Cortex of kidney (tissue), 1 donor: ENCODE measurements at places on chromosomes 6 and 20.

- no peak for DNase-seq
These were observed 25.3 kb downstream of the MDN1 start for GRCh38 chr6:89794324-89794723.

DNA sequence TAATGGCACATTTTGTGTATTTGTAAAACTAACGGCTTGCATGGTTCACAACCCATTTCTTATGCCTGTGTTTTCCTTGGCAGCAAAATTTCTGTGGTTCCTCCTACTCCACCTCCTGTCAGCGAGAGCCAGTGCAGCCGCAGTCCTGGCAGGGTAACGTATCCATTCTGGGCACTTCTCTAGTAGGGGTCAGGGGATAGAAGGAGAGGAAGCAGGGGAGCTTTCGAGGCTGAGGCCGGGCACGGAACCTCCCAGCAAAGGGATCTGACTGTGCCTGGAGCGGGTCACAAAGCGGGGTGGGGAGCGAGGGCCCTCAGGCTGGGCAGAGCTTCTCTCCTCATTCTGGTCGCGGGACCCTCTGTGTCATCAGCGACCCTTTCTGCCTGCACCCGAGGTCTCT is 58.4 kb downstream of the SYTL3 start:
- no peak for DNase-seq

DNA sequence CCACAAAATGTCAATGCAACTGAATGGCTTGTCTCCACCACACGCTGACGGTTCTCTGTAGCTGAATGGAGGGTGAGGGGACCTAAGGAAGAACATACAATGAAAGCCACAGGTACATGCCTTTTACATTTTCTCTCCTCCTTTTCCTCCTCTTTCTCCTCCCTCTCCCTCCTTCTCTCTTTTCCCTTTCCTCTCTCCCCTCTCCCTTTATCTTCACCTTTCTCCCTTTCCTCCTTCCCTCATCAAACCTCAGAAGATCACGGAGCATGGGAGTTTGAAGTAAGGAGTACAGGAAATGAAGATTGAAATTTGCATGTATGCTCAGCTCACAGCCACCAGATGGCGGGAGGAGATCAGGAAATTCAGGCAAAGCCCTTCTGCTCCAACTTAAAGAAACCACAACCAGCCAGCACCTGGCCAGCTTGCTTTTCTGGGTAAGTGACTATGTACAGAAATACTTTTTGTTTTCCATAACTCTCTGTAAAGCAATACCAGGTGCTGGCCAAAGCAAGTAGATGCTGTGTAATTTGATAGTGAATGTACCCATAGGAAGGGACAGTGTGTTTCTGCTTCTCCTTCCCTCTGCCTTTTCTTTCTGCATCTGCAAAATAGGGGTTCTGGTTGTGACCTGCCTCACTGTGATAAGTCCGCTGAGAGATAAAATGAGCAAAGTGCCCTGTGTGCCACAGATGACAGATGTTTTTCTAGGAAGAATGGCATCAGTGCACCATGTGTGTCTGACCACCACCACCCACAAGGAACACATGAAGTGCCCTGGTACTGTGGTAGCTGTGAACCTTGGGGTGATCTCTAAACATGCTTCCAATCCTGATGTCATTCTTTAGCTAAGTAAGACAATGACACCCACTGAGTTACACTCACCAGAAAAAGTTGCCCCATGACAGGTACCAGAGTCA is 18.6 kb upstream of the FOXO3 start:
- no peak for DNase-seq

- no peak for DNase-seq
These were observed 157.7 kb downstream of the VEGFA start for GRCh38 chr6:43927532-43928210.

DNA sequence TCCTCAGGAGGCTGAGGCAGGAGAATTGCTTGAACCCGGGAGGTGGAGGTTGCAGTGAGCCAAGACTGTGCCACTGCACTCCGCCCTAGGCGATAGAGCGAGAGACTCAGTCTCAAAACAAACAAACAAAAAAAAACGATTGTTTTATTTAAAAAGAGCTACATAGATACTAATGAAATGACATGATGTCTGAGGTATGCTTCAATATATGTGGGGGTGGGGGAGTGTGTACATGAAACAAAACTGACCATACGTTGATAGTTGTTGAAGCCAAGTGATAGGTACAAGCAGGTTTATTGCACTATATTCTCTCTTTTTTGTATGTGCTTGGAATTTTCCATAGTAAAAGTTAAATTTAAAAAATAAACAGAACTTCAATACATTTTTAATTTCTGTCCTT is 240.1 kb downstream of the TFAP2A start:
- DNase-seq, result no peak

DNA sequence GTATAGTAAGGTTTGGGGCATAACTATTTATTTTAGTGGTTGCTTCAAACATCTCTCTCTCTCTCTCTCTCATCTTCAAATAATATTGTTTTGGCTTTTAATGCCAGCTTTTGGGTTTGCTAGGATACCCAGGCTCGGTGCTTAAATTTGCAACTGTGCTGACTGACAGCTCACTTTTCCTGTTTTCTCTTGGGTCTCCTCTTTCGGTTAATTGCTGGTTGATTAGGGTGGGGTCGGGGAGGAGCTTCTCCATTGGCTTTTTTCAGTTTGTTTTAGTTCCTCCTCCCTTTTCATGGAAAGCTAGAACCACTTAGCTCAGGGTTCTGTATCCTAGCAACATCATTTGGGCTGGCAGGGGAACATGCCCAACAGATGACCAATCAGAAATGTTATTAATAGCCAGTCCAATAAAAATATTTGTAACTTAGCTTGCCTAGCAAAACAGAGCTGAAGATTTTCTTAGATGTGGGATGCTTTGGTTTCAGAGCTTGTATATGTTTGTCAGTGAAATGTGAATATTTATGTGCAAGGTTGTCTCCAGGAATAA is 11.3 kb downstream of the TFAP2B start:
- DNase-seq, result no peak

DNA sequence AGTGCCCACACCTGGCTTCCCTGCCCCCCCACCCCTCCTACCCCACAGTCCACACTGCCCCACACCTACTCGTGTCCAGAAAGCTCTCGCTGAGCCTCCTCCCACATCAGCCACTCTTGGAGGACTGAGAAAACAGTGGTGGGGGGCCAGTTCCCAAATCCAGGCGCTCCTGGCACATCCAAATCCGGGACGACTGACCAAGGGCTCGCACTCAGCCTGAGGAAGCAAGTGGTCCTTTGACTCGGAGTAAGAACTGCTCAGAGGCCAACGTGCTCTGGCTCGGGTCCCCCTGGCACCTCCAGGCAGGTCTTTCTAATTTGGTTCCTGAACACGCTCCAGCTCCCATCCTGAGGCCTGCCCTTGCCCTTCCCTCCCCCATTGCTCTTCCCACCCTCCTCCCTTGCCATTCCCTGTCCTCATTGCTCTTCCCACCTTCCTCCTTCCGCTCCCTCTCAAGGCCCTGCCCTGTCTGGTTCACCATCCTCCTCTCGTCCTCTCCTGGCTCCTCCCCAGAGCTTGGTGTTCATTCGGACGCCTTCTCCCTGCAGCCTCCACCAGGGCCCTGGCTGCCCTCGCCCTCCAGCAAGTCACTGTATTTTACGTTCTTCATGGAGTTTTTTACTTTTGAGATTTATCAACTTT is 83.6 kb downstream of the THBS2 start:
- DNase-seq, result no peak

DNA sequence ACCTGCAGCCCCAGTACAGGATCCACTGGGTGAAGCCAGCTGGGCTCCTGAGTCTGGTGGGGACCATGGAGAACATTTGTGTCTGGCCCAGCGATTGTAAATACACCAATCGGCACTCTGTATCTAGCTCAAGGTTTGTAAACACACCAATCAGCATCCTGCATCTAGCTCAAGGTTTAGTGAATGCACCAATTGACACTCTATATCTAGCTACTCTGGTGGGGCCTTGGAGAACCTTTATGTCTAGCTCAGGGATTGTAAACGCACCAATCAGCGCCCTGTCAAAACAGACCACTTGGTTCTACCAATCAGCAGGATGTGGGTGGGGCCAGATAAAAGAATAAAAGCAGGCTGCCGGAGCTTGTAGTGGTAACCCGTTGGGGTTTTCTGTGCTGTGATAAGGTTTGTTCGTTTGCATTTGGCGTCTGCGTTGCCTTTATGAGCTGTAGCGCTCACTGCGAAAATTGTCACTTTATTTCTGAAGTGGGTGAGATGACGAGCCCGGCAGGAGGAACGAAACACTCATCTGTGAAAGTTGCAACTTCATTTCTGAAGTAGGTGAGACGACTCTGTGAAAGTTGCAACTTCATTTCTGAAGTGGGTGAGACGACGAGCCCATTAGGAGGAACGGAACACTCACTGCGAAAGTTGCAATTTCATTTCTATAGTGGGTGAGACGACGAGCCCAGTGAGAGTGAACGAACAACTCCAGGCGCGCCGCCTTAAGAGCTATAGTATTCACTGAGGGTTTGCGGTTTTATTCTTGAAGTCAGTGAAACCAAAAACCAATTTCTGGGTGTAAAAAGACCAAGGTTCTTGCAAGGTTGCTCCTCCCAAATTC is 31.1 kb downstream of the SERPINB6 start:
- DNase-seq, result no peak

DNA sequence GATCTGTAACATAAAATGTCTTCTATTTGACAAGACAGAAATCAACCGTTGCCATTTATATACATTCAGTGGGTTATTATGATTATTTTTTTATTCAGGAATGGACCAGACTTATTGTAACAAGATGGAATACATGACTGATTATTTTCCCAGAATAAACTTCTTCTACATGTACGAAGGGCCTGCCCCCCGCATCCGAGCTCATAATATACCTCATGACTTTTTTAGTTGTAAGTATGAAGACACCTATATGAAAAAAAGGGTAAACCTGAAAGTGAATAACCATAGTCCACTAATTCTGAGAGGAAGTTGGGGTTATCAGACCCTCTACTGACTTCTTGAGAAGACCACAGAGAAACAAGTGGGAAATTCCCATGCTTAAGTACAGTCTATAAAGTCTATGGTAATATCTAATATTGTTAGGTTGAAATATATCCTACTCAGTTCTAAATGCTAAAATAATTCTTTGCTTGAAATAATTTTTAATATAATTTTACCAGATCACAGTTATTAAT is 15.9 kb downstream of the OR2A4 start:
- DNase-seq, result no peak

DNA sequence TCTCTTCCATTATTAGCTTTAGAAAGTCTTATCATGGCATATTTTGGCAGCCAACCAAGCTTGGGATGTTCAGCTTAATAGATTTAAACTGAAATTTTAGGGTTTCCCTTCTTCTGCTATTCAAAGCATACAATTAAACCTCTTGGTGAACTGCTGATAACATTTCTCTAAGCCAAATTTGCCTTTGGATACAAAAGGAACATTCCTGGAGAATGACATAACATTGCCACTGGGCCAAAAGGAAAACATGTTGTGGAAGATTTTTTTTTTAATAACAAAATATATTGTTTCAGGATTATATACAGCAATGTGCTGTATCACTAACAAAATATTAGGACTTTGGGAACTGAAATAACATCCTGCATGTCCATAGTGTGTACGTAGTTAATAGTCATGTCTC is 215.1 kb upstream of the TBX18 start:
- no peak for DNase-seq

GRCh38 chr6:105519954-105520353 is 117.1 kb upstream of the PREP start:
- DNase-seq, result no peak

DNA sequence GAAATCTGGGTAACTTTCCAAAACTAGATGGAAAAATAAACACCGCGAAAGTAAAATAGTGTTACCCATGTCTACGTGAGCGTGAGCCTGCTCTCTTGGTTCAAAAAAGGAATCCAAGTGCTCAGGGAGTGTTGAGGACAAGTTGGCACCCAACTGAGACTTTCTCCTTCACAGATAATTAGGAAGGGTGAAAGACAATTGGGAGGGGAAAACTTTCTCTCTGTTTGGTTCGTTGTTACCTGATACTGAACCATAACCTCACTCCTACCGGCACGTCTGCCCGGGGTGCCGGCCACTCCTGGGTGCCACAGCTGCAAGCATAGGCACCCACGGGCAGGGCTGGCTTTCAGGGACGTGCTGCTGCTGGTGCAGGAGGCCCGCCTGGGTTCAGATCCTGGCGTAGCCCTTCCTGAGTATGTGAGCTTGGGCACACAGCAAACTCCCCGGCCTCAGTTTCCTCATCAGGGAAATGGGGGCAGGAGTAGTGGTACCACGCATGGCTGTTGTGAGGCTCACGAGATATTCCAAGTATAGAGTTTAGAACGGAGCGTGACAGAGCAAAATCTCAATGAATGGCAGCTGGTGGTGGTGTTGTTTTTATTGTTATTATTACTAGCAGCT is 38.2 kb upstream of the PMEPA1 start:
- no peak for DNase-seq

- DNase-seq, result no peak
These were observed 178.4 kb upstream of the SUPT3H start for GRCh38 chr6:45555981-45556771.

DNA sequence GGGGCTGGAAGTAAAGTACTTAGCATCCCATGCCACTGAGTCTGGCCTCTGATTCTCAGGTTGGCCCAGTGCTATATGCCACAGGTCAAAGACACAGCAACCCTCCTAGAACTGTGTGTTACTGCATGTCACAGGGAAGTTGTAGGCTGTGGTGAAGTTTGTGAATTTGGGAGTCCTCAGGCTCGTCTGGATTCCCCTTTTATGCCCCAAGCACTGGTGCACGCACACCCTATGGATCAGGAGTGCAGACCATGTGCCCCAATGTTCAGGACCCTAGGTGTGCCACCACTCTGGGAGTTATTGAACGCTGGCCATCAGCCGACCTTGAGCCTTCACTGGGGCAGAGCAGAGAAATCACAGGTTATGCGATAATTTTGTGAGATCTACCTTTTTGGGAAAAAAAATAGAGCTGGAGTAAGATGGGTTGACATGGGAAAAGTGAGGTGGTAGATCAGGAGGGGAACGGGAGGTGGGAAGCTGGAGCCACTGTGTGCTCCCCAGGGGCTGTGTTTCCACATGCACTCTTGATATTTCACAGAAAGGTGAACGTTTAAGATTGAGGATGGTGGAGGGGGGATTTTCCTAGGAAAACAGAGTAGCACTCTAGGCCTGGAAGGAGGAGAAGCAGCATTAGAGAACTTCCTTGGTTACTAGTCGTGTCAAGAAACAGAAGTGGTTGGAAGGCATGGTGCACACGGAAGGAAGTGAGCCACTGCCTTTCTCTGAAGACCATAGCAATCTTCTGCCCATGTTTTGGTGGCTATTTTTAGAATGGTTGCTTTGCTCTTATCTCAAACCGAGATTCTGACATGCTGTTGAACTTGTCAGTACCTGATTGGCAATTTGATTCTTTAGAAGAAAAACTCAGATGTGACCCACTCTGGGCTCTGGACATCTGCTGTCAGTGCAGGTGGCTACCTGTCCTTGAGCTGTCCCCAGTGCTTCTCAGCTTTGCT is 44.1 kb downstream of the DUSP22 start:
- no peak for DNase-seq

GRCh38 chr20:22584922-22585785 is 782 bp upstream of the FOXA2 start:
- DNase-seq, result no peak

- DNase-seq, result no peak
These were observed 5.8 kb downstream of the OLIG3 start for GRCh38 chr6:137488150-137489045.
